ENCODE measurements at places on chromosomes 7 and 10. TPM values are rescaled to one million over a fixed set of nuclear protein-coding genes. Genes with fewer than 3 reads are reported as not detected.

DNA sequence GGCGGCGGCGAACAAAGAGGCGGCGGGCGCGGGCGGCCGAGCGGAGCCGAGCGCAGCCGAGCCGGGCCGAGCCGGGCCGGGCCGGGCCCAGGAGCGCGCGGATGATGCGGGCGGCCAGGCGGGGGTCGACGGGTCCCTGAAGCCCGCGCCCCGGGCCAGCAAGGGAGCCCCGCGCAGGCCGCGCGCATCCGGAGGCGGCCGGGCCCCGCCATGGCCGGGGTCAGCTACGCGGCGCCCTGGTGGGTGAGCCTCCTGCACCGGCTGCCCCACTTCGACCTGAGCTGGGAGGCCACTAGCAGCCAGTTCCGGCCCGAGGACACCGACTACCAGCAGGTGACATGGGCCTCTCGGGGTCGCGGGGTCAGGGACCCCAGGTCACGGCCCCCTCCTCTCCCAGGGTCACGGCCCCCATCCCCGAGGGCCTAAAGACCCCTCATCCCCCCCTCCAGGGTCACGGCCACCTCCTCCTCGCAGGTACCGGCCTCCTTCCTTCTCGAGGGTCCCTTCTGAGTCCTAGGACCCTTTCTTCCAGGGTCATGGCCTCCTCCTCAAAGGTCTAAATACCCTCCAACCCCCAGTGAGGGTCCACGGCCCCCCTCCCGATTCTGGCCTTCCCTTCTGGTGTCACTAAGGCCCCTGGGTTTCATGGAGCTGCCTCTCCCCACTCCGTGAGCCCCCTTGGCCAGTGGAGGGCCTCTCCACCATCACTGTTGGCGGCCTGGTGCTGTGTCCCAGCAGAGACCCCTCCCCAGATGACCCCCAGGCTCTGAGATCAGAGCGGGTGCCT, at the start of gene TTYH3:
TSS of gene TTYH3 (plus strand) at position 41 of the 787 bp plus-strand sequence. CDS start at position 211, 170 bp downstream.
- H3K4me1 ChIP-seq, result peaks cover 17% of the 10 kb centered on the region
- peak; percentile 57 for DNase-seq
- peaks cover 5% of the 10 kb centered on the region for H3K27me3 ChIP-seq

- H3K27ac ChIP-seq, result no peak overlapping the region
- no peaks in the 10 kb centered on the region for H3K36me3 ChIP-seq
- no peaks in the 10 kb centered on the region for H3K27me3 ChIP-seq
- no peak overlapping the region for H3K4me3 ChIP-seq
Observed at GRCh38 chr10:128922619-128923196, 544.3 kb upstream of the MGMT start.

DNA sequence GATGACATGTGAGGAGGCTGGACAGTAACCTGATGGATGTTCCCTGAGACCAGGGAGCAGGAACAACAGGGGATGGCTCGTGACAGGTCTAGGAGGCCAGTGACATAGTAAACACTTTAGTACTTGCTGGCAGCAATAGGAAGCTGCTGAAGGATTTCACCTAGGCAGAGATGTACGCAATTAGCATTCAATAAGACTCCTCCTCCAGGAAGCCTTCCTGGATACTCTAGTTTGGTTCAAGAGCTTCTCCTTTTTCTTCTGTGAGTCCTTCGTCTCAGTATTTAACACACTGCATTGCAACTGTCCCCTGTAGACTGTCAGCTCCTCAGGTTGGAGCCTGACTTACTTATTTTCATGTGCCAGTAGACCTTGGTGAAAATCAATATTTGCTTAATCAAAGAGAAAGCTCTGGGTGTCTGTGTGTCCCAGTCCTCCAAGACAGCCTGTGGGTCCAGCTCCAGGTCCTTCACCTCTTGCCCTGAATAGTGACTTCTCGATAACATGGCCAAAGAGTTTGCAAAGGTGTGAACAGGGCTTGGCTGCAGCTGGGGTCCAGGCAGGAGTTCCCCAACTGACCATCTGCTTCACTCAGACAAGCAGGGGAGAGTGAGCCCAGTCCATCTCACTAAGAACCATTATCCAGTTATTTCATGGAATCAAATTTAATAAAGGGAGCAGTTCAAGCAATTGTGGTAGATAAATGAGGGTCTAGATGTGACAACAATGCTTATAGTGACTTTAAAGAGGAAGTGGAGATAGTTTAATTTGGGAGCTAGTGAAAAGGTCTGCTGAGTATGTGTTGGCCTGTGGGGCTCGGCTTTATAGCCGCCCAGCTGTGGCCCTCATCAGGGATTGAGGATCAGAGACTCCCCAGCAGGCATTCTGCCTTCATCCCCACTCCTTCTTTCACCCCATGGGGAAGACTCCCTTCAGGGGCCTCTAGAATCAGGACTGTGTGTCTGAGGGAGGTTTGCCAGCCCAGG, 9.4 kb downstream of the TMEM273 start:
- peaks cover 14% of the 10 kb centered on the region for H3K36me3 ChIP-seq
- DNase-seq, result peak; percentile 38
- peak overlapping the region; percentile 99 for H3K27ac ChIP-seq
- no peaks in the 10 kb centered on the region for H3K27me3 ChIP-seq

DNA sequence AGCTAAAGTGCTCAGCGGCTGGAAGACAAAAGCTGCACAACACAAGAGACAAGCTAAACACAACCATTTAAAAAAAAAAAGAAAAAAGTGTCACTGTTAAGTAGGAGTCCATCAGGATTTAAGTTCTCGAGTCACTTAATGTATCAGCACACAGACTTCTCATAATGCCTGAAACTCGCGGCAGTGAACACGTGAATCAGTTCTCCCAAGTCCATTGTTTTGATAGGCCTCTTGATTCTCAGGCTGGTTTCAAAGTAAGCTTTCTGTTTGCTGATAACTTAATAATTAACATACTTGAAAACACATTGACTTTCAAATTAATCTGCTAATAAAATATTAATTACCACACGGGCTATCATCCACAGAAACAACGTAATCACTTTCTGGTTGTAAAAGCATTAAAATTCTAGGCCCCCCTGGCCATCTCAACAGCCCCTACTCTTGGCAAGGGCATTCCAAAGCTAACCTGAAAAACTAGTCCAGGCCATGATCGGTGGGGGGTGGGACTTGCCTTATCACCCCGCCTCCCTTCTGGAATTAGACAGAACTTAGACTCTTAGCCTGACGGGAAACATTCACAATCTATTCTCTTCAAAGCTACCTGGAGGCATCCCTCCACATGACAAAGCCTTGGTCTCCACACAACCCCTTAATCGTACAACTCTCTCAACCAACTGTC, 129.0 kb downstream of the DIP2C start:
- DNase-seq, result no peak
- peaks cover 3% of the 10 kb centered on the region for H3K27me3 ChIP-seq
- H3K36me3 ChIP-seq, result no peaks in the 10 kb centered on the region
- no peaks in the 10 kb centered on the region for H3K4me1 ChIP-seq
- H3K4me3 ChIP-seq, result no peak overlapping the region

DNA sequence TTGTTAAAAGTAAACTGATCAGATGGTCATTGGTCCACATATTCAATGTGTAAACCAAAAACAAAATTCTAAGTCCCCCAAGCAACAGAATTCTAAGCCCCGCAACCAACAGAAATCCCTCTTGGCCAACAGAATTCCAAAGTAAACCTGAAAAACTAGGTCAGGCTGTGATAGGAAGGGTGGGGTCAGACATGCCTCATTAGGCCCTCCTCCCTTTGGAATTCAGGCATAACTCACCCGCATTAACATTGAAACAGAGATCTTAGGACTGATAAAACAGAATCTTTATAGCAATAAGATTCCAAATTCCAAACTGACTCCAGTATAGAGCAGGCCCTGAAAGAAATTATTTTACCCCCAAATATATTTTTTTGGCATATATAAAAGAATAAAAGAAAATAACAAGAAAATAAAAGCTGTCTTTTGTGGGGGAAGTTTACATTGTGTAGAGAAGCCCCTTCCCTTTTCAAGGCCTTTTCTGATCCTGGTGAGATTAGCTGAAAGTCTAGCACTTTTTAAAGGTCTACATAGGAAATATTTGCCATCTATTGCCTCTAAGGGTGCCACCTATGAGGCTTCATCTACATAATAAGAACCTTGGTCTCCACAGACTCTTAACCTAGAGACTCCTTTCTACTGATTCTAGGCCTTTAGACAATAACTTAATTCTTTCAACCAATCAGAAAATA, 30.5 kb downstream of the GNAT3 start:
- no peak for DNase-seq
- H3K4me3 ChIP-seq, result no peak overlapping the region
- no peaks in the 10 kb centered on the region for H3K4me1 ChIP-seq
- H3K27ac ChIP-seq, result no peak overlapping the region

The ZCCHC24 gene
- total RNA-seq, result 3.1 TPM

DNA sequence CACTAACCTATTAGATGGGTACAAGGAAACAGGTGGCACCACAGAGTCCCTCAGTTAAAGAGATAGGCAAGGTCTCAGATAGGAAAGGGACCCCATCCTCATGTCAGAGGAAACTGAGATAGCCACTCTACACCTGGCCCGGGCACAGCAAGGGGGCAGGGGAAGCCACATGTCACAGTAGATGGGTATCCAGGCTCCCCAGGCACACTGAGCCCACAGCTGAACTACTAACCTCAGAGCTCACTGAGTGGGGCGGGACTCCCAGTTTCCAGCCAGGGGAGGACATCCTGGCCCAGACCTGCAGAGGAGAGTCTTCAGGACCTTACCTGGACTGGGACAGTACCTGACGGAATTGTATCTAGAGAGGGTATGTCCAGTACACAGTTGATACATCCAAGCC, 3.7 kb upstream of the CDHR1 start:
- H3K4me3 ChIP-seq, result no peak overlapping the region
- DNase-seq, result no peak
- H3K27ac ChIP-seq, result no peak overlapping the region
- H3K36me3 ChIP-seq, result no peaks in the 10 kb centered on the region
- H3K4me1 ChIP-seq, result peaks cover 10% of the 10 kb centered on the region

GRCh38 chr10:33150889-33151288, 183.6 kb downstream of the NRP1 start:
- DNase-seq, result no peak
- no peaks in the 10 kb centered on the region for H3K27me3 ChIP-seq
- H3K27ac ChIP-seq, result no peak overlapping the region
- H3K36me3 ChIP-seq, result peaks cover 2% of the 10 kb centered on the region
- H3K4me3 ChIP-seq, result no peak overlapping the region
- H3K4me1 ChIP-seq, result peaks cover 40% of the 10 kb centered on the region

- peaks cover 1% of the 10 kb centered on the region for H3K36me3 ChIP-seq
- no peak for DNase-seq
- H3K4me1 ChIP-seq, result peaks cover 7% of the 10 kb centered on the region
- no peak overlapping the region for H3K4me3 ChIP-seq
Observed at GRCh38 chr10:4067931-4068561, 283.0 kb upstream of the KLF6 start.

DNA sequence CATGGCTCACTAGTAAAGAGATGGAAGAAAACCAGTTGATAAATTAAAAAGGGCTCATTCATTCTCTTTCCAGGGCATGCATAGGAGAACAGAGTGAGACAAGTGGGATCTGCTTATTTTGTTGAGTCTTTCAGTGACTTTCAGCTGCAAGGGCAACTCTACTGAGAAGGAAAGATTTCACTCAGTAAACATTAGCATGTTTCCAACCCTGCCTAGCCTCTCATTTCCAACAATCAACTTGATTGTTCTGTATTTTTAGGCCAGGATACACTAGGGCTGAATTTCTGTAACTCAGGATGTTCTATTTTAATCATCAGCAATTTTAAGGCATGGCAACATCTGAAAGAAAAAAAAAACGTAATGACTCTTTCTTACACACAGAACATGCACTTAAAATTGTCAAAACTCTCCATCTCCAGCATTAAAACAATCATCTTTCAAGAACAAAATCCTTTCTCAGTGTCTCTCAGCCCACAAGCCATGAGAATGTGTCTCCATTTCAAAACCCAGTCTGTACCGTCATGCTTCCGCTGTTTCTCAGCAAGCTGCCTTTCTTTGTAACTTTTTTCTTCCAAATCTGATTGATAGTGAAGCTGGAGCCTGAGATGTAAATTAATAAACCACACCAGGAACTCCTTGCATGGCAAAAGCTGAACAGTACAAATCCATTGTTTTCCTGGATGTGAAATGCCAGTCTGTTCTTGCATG, 147.2 kb upstream of the KLF14 start:
- peaks cover 37% of the 10 kb centered on the region for H3K4me1 ChIP-seq
- H3K27ac ChIP-seq, result peak overlapping the region; percentile 25
- H3K27me3 ChIP-seq, result no peaks in the 10 kb centered on the region
- H3K4me3 ChIP-seq, result no peak overlapping the region
- H3K36me3 ChIP-seq, result peaks cover 51% of the 10 kb centered on the region
- no peak for DNase-seq

The FAM13C gene
- total RNA-seq, result not detected

DNA sequence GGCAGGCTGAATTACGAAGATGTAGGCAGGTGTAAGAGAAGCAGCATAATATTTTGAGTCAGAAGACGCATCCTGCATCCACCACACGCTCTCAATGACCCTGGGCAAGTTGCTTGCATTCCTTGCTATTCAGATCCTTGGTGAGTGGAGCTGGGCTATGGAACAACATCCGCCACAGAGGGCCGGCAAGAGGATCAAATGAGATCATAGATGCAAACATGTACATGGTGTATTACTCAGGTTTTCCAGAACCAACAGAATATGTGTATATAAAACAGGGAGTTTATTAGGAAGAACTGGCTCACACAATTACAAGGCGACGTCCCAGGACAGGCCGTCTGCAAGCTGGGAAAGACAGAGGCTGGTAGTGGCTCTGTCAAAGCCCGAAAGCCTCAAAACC, 51.5 kb downstream of the ADAM12 start:
- no peaks in the 10 kb centered on the region for H3K4me1 ChIP-seq

DNA sequence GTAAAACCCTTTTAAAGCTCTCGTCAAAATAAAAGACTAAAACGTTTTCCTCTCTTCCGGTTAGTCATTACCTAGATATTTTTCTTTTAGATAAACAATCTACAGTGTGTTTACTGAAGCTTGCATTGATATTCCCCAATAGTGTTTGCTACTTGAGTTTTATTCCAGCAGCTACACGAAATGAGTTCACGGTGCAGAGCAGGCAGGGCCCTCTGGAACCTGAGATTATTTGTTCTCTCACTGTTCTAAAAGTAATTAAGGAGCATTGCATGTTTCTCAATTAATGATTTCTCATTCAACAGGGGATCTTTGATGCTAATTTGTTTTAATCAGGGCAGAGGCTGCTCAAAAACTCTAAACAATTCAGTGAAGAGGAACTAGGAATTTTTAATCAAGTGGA, 319.7 kb downstream of the GFRA1 start:
- no peaks in the 10 kb centered on the region for H3K27me3 ChIP-seq
- no peaks in the 10 kb centered on the region for H3K36me3 ChIP-seq
- no peak overlapping the region for H3K4me3 ChIP-seq
- DNase-seq, result no peak

- H3K36me3 ChIP-seq, result peaks cover 15% of the 10 kb centered on the region
- no peak overlapping the region for H3K27ac ChIP-seq
- DNase-seq, result no peak
- H3K4me3 ChIP-seq, result no peak overlapping the region
- no peaks in the 10 kb centered on the region for H3K4me1 ChIP-seq
Observed at GRCh38 chr10:7445474-7446185, 34.8 kb upstream of the SFMBT2 start.

The FOXP2 gene
- 0.28 TPM for total RNA-seq

DNA sequence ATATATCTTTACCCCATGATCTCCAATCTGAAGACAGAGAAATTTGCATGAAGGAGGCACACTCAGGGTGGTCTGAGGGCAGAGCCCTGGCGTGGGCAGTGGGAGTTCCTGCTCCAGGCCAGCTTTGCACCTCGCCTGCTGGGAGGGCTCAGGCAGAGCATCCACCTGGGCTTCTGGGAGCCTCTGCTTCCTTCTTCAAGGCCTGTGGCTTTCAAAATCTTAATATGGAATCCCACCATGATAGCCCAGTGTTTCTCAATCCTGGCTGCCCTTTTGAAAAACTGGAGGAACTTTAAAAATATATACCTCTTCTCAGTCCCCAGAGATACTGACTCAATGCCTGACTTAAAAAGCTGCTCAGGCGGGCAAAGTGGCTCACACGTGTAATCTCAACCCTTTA, 36.7 kb upstream of the PSAP start:
- H3K4me3 ChIP-seq, result no peak overlapping the region
- DNase-seq, result no peak
- no peak overlapping the region for H3K27ac ChIP-seq
- H3K27me3 ChIP-seq, result peaks cover 34% of the 10 kb centered on the region
